ENCODE measurements at places on chromosomes 4 and X. TPM values are rescaled to one million over a fixed set of nuclear protein-coding genes. Genes with fewer than 3 reads are reported as not detected.

Gene TENT5D
- not detected for polyA plus RNA-seq

Gene SHROOM2
- 3.7 TPM for polyA plus RNA-seq

Gene GPR143
- polyA plus RNA-seq, result 17.7 TPM

Gene HUWE1
- 66.6 TPM for polyA plus RNA-seq

DNA sequence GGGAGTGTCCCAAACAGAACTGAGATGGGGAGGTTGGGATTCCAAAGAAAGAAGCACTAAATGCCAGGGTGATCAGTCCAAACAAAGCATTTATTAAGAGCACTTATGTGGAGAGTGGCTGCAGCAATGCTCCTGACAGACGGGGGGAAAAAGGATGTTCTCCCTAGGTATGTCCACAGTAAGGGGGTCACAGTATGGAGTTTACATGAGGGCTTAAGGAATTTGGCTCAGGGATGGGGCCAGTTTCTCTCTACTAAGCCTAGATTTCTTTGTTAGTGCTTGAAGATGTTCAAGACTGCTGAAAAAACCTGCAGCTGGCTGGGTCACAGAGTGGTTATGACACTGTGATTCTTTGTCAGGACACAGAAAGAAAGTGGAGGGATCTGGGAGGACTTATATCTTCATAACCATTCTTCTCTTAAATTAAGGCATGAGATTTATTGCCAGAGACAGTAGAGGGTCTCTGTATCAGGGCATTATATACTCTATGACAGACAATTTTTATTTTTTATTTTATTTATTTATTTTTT, 1468.0 kb downstream of the C4orf33 start:
- DNase-seq, result no peak

GRCh38 chrX:45485719-45486118, 285.0 kb upstream of the DIPK2B start:
- DNase-seq, result peak; percentile 31

DNA sequence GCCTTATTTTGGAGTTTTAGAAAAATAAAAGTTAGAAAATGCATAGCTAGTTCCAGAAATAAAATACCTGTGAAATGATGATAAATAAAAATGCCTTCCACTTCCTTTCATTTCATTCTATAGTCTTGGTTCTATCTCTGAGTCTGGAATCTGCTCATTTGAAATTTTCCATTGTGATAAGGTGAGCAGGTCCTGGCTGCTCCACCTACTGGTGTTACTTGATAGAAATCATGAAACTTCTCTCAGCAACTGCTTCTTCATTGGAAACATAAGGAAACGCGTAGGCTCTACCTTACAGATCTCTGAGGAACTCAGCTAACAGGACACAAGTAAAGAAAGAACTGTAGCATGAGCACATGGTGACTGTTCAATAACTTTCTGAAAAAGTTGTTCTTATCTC, 141.8 kb downstream of the DCHS2 start:
- no peak for DNase-seq

DNA sequence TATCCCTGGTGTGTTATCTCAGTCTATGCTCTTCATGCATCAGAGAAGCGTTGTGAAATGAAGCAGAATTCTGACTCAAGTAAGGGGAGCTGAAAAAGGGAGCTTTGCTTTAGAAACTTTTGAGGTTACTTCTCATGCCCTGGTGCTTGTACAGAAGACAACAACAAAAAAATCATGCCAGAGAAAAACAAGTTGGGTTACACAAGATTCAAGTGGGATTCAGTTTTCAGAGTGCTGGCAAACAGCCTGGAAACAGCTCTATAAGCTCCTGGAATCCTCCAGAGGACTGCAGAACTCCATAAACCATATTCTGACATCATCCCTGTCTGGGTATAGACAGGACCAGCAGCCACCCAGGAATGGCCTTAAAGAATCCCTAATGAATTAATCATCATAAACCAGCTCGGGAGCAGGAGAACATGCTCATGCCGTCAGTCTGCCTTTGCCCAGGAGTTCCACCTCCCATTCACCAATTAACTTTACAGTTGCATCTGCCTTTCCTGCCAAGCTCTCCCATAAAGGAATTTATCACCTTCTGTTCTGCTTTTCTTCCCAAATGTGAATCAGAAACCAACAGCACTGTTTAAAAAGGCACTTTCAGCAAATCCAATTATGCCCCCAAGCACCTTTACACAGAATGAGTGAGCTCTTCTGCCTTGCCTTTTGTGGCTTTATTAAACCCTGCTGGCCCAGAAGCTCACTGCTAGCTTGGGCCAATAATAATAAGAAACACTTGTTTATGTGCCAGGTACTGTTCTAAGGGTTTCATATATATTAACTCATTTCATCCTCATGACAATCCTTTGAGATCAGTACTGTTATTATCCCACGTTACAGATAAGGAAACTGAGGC, 54.5 kb upstream of the FBXW7 start:
- no peak for DNase-seq

DNA sequence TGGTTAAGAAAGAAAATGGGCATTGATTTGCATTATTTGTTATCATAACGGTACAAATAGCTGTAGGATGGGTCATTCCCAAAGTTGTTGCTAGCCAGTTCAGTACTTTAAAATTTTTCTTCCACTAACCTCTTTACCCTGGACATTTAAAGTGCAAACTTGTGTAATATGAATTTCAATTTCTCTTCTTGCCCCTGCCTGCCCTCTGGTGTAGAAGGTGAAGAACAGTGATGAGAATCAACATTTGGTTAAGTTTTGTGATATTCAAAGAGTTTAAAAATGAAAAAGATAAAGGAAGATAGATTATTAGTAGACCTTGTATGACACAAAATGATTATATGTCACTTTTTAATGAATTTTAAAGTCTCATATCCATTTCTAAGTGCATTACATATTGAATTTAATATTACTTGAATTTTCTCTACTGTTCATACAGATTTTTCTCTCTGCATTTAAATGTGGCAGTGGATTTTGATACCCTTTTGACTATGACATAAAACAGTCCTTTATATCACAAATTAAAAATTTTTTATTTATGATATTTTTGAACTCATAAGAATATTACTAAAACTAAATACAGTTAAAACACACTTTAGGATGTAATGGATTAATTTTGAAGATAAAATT, 337.7 kb downstream of the BMPR1B start:
- peak; percentile 58 for DNase-seq

- DNase-seq, result no peak
Measured at GRCh38 chr4:154466336-154466735, 25.3 kb downstream of the DCHS2 start.

Measured in endothelial cell of umbilical vein (primary cell).